Spleen (tissue), 13 donors: ENCODE measurements at places on chromosomes 2 and 18. TPM values are rescaled to one million over a fixed set of nuclear protein-coding genes. Genes with fewer than 3 reads are reported as not detected.

Gene FABP1
- not detected for total RNA-seq

Gene IAH1
- 29.7 TPM for total RNA-seq

Gene REEP1
- 6.5 TPM for total RNA-seq

Gene IFIH1
- total RNA-seq: 39.7 TPM

DNA sequence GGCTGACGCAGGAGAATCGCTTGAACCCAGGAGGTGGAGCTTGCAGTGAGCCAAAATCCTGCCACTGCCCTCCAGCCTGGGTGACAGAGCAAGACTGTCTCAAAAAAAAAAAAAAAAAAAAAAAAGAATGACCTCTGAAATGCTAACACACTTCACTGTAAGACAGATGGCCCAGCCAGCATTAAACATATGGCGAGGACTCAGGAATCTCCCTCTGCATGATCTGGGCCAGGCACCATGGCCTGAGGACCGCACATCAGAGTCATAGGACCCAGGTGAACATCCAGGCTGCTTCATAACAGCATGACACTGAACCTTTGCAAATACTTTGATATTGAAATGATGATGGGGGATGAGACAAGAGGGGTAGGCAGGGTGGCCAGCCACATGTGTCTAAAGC lies 56.1 kb upstream of the DNMT3A start:
- no peak for DNase-seq
- no peak overlapping the region for H3K4me3 ChIP-seq
- H3K27me3 ChIP-seq: no peaks in the 10 kb centered on the region
- peaks cover 17% of the 10 kb centered on the region for H3K4me1 ChIP-seq
- H3K36me3 ChIP-seq: no peaks in the 10 kb centered on the region
- H3K27ac ChIP-seq: no peak overlapping the region

- DNase-seq: no peak
- no peaks in the 10 kb centered on the region for H3K27me3 ChIP-seq
- H3K27ac ChIP-seq: no peak overlapping the region
- peaks cover 6% of the 10 kb centered on the region for H3K4me1 ChIP-seq
- peaks cover 23% of the 10 kb centered on the region for H3K36me3 ChIP-seq
Observed at GRCh38 chr2:121722479-121722878, 14.2 kb downstream of the NIFK start.
